ENCODE measurements at places on chromosomes 2 and 18.

GRCh38 chr2:186882511-186883071 is 33.6 kb upstream of the ZSWIM2 start:
- no peak for DNase-seq

DNA sequence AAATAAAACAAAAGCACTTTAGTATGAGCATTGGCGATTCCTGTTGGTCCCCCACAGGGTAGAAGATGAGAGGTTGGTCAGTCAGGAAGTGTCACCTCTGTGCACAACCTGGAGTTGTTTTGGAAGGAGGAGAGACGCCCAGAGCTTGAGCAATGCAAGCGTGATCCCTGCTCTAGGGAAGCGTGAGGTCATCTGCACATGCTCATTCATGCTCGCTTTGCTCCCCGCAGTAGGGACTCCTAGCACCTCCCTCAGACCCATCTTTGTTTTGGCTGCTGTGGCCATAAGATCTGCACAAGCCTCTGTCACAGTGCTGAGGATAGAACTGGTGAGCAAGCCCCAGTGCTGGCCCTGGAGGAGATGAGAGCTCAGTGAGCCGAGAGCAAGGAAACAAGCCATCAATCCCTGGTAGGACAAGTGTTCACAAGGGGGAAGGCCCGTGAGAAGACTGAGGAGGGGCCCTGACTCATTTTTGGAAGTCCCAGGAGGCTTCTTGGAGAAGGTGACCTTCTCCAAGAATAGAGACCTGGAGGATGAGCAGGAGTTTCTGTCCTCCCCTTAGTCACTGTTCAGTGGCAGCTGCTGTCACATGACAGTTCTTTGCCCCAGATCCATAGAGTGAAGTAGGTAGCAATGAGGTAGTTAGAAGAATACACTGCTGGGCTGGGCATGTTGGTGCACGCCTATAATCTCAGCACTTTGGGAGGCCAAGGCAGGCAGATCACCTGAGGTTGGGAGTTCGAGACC is 13.3 kb upstream of the ATP8B1 start:
- DNase-seq = no peak

DNA sequence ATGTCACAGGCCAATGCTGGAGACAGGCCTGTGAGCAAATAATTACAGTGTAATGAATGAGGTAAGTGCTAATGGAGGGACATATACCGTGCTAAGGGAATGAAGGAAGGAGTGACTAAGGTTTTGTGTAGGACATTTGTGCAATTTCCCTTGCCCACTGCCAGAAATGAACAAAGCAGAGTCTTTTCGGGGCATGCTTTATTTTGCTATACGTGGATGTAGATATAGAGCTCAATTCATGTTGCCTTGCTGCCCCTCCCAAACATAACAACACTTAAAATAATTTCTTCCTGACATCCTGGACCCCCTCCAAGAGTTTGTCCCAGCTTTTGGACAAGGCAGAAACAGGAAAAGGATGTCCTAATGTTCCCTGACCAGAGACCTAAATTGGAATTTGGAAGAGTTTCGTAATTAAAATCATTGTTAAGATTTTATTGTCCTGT is 23.7 kb upstream of the CD28 start:
- DNase-seq = no peak

- DNase-seq = no peak
These were observed 321.9 kb upstream of the RAB12 start for GRCh38 chr18:8287196-8287885.

GRCh38 chr2:73000808-73001570 is 70.5 kb downstream of the SFXN5 start:
- no peak for DNase-seq

GRCh38 chr18:961644-962355 is 57.1 kb downstream of the ADCYAP1 start:
- DNase-seq = peak; percentile 28

Data from HS-5 (cell line).